ENCODE measurements at places on chromosomes 7 and 10.

GRCh38 chr10:34295142-34295548 lies 520.0 kb downstream of the PARD3 start:
- DNase-seq = no peak

- no peak for DNase-seq
These were observed 10.4 kb upstream of the USP54 start for GRCh38 chr10:73601486-73601921.

- no peak for DNase-seq
These were observed 140.4 kb upstream of the PRSS1 start for GRCh38 chr7:142608630-142609428.

DNA sequence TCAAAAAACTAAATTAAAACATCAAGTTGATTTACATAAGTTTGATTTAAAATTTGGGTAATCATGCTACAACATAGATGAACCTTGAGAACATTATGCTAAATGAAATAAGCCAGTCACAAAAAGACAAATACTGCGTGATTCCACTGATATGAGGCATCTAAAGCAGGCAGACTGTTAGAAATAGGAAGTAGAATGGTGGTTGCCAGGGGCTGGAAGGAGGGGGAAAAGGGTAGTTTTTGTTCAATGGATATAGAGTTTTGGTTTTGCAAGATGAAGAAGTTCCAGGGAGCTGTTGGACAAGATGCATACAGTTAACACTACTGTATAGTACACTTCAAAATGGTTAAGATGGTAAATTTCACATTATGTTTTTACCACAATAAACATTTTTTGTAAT lies 45.0 kb upstream of the IFRD1 start:
- no peak for DNase-seq

- no peak for DNase-seq
These were observed 708.1 kb upstream of the PCDH15 start for GRCh38 chr10:55509168-55509567.

- no peak for DNase-seq
These were observed 7.7 kb downstream of the DIP2C start for GRCh38 chr10:681670-682318.

DNA sequence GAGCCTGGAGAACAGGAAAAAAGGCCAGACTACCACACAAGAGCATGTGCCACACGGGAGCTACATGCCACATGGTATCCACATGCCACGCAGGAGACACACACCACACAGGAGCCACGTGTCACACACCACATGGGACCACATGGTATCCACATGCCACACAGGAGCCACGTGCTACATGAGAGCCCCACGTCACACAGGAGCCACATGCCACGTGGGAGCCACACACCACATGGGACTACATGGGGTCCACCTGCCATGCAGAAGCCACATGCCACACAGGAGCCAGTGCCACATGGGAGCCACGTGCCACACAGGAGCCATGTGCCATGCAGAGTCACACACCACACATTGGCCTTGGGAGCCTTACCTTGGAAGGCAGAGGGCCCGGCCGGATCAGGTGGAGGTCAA lies 244.4 kb upstream of the PPP2R2D start:
- no peak for DNase-seq

DNA sequence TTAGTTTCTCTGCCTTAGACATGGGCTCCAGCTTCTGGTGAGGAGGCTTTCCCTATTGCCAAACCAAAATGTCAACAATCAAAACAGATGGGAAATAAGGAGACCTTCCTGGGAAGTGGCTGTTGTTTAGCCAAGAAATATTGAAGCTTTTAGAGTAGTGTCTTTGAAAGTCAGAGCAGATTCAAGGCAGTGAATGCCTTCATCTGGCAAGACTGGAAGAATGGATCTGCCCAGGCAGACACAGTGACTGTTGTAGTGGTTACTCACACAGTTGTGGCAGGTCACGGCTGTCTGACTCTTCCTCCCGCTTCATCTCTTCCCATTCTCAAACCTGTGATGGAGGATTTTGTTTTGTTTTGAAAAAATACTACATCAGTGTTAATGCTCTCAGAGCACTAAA lies 154.1 kb upstream of the ADO start:
- no peak for DNase-seq

Measured in WERI-Rb-1 (cell line).